ENCODE measurements at places on chromosomes 7 and 10.

GRCh38 chr7:6271694-6272440, 557 bp downstream of the CYTH3 start:
- no peak for DNase-seq

DNA sequence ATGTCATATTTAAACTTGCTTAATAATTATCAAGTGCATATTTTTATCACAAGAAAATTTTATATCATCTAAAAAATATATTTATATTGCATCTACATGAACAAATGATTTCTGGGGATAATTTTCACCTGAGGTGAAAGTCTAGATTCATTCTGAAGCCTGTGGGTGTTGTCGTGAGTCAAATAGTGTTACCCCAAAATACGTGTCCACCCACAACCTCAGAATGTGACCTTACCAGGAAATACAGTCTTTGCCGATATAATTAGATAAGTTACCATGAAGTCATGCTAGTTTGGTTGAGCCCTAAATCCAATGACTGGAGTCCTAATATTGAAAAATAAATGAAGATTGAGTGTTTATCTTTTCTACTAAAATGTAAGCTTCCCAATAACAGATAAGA, 203.0 kb upstream of the MDFIC start:
- no peak for DNase-seq

GRCh38 chr10:131726076-131726880, 174.5 kb upstream of the PPP2R2D start:
- no peak for DNase-seq

GRCh38 chr7:93920496-93921182, 896 bp upstream of the GNG11 start:
- no peak for DNase-seq

DNA sequence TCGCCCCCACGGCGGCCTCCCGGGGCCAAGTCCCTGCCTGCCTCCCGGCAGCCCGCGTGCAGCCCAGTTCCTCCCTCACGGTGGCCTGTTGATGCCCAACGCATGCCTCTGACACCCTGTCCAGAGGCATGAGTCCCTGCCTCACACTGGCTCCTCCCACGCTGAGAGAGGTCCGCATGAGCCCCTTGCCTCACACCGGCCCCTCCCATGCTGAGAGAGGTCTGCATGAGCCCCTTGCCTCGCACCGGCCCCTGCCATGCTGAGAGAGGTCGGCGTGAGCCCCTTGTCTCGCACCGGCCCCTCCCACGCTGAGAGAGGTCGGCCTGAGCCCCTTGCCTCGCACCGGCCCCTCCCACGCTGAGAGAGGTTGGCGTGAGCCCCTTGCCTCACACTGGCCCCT, 59.9 kb downstream of the CCDC201 start:
- DNase-seq: no peak

GRCh38 chr10:114010316-114010715, 33.4 kb upstream of the ADRB1 start:
- no peak for DNase-seq

DNA sequence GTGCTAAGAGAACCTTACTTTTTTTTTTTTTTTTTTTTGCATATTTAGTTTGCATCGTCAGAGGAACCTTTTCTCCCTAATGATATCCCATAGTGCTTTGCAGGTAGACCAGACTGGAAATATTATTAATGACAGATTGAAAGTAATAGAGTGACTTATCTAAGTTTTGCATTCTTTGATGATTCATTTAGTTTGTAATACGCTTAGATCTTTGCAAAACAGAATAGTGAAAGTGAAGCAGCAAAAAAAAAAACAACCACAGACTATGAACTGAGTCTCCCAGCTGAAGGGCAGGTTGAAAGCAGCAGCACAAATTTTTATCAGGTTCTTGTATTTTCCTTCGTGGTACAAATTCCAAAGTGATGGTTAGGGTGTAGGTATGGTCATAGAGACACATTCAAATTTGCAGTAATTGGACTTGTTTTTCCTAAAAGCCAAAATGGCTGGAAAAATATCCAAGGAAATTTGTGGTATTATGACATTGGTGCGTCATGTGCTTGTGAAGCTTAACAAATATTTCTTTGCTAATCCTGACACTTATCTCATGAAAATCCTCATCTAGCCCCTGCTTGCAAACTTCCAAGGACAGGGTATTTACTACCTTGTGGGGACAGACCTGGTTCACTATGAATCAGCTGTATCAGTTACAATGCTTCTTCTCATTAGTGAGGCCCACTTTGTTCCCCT, 81.8 kb upstream of the CREB5 start:
- DNase-seq: no peak

GRCh38 chr10:29668628-29669027, 33.9 kb upstream of the SVIL start:
- DNase-seq: no peak

GRCh38 chr10:61049386-61049785, 105.4 kb upstream of the RHOBTB1 start:
- no peak for DNase-seq

DNA sequence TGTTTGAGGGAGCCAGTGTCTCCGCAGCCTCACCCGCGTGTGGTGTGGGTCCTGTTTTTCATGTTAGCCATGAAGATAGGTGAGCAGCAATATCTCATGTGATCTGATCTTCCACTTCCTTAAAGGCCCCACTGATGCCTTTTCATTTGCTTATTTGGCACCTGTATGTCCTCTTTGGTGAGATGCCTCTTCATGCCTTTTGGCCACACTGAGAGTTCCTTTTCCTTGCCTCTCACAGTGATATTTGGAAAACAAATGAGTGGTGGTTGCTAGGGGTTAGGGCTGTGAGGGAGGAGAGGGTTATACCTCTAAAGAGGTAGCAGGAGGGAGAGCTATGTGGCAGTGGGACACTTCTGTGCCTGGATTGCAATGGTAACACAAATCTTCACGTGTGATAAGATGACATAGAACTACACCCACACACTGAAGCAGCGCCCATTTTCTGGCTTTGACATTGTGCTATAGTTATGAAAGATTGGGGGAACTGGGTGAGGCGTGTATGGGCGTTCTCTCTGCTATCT, 90.4 kb upstream of the TNS3 start:
- DNase-seq: no peak

DNA sequence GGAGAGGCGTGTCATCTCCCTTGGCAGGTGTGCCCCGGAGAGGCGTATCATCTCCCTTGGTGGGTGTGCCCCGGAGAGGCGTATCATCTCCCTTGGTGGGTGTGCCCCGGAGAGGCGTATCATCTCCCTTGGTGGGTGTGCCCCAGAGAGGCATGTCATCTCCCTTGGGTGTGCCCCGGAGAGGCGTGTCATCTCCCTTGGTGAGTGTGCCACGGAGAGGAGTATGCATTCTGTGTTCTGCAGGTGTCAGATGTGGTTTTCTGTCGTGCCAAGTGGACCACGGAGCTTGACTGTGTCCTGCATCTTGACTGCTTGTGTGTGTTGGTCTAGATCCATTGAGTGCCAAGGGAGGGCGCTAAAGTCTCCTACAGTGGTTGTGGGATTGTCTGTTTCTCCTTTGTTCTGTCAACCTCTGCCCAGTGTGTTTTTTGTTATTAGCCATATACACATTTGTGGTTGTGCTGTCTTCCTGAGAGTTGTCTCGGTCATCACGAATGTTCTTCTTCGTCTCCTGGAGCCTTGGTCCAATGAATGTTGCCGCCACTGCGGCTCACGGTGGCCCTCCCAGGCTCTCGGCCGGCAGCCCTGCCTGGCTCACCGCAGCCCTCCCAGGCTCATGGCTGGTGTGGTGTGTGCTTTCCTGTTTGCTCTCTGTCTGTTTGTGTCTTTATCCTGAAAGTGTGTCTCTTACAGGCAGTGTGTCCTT, 96.8 kb downstream of the INPP5A start:
- DNase-seq: no peak

DNA sequence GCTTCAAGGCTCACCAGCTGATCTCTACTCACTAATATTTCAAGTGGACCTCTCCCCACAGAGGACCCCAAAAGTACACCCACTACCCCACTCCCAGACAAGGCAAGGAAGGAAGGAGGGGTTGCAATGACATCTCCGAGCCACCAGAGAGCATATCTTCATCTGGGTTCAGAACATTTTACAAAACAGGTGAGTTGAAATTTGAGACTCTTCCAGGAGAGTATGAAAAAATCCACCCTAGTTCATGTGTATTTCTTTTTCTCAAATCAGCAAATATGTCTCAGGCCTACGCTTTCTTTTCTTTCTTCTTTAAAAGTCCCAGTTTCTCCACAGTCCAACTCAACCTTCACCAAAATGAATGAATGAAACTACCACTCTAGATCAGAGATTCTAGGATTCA, 61.9 kb downstream of the SGMS1 start:
- DNase-seq: no peak

Measured in activated T-cell treated with anti-CD3 and anti-CD28 coated beads for 4 hours (primary cell).